ENCODE measurements at places on chromosomes 4 and X.

DNA sequence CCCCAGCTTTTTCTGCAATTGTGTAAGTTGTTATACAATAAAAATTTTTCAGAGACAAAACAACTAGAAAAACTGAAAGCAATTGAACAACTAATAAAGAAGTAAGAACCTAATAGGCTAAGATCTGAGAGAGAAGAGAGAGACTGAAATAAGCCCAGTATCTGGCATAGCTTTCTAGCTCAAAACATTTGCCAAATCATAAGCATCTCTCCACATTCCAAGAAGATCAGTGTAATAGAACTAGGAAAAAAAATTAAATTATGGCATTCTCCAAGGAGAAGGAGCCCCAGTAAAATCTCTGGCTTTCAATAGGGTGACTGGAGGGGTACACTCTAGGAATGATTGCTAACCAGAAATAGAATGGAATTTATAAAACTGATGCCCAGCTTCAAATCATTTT lies 19.0 kb upstream of the PPP3CA start:
- DNase-seq = no peak

- DNase-seq = no peak
Observed at GRCh38 chr4:11165052-11165451, 263.6 kb downstream of the HS3ST1 start.

- no peak for DNase-seq
Observed at GRCh38 chr4:121734571-121734970, 30.4 kb downstream of the SMIM43 start.

DNA sequence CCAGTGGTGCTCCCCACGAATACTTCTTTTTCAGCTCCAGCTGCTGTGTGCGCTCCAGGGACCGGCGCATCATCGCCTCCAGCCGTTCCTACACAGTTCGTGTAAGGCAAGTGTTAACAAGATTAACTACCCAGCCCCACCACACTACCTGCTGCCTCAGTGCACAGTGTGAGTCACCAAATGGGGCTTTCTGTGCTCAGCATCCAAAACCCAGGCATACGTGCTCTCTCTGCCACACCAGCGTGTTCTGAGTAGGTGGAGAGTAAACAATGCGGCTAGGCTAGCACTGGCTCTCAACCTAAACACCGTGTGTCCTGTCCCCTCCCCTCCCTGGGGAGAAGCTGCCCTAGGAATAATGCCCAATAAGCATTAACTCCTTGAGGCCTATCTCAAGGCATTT lies 60.0 kb downstream of the MAP7D2 start:
- no peak for DNase-seq

DNA sequence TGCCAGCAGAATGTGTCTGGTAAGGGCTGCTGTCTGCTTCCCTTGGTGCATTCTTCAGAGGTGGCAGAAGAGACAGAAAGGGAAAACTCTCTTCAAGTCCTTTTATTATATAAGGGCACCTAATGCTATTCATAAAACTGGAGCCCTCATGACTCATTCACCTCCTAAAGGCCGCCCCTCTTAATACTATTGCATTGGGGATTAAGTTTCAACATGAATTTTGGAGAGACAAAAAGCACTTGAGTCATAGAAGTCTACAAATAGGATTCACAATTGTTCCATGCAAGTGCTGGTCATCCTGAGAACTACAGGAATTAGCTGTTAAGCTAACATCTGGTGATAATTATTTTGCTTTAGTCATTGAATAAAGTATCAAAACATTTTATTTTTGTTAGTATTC lies 349.5 kb downstream of the HS3ST1 start:
- no peak for DNase-seq

- DNase-seq = no peak
Observed at GRCh38 chr4:31741326-31741725, 1021.2 kb downstream of the PCDH7 start.

DNA sequence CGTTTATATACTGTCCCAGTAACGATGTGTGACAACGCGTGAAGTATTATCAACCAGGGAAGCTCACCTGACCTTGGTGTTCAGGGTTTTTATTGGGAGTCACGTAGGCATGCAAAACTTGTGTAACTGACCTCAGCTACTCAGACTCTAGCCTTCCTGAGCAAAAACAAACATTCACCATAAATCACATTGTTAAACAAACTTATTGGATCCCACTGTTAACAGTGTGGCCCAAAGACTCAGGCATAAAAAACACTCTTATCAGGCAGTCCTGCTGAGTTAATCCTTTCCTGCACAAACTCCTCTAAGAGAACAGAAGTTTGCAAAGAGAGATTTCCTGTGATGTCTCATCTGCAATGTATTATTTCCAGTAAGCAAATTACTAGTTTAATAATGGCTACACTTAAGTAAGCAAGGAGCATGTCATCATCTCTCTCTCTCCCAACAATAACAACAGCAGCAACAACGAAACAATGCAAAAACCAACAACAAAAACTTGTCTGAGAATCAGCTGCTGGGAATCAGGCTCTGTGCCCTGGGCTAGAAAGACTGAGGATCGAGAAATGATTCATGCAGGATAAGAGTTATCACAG lies 12.0 kb downstream of the GAGE1 start:
- no peak for DNase-seq

GRCh38 chr4:15349531-15349935 lies 78.3 kb upstream of the C1QTNF7 start:
- no peak for DNase-seq

DNA sequence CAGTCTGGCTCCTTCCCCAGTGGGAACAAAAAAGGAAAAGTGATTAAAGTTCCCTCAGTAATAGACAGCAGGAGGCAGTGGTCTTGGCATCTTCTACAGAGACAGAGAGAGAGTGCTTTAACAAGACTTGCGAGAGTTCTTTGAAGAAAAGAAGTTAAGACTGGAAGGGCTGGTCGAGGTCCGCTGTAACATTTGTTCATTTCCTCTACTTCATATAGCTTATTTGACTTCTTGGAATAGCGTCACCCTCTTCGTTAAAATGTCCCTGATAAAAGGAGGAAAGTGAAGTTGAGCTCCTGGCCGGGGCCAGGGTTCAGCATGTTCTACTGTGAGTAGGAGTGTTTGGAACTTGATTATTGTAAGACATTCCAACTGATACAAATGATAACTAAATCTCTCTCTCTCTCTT lies 179.8 kb downstream of the SLIT2 start:
- no peak for DNase-seq

GRCh38 chr4:87213421-87214075 lies 6.9 kb downstream of the KLHL8 start:
- DNase-seq = no peak

- DNase-seq = no peak
Observed at GRCh38 chrX:28311466-28311865, 275.8 kb upstream of the IL1RAPL1 start.

DNA sequence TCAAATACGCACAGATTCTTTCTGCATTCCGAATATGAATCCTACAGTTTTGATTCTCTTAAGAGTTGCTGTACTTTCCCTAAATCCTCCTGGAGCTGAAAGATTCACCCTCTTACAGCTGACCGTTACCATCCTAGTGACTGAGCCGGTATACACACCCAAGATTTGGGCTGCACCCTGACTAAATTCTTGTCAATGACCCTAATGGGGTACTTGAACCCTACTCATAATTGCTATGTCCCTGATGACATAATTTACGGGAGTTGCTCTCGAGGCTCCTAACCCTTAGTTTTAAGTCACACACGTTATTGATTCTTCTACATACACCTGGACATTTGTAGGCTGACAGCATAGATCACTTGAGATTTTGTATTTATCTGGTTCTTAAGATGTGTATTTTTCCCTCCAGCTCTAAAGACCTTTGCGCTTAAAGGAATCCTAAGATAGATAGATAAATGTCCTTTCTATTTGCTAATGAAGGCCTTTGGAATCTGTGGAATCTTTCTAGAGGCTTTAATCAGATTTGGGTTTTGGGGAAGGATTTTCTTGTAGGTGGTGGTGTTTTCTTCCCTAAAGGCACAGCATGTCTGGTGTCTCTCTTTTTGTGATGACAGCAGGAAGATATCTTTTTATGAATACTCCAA lies 37.8 kb downstream of the CLDN34 start:
- no peak for DNase-seq

GRCh38 chrX:13689741-13690211 lies 848 bp downstream of the RAB9A start:
- no peak for DNase-seq

DNA sequence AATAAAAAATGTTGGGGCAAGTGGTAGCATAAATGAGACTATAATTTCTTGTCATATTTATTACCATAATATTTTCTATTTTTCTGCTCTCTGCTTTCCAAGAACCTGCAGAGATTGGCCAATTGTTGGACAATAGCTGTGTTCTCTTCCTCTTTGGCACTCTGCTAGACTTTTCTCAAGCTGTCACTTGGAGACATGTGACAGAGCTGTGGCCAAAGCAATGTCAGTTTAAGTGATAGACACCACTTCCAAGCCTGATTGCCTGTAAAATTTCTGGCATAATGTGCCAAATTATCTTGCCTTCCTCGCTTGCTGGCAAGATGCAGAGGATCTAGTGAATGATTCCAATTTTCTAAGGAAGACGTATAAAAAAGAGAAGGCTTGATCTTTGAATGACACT lies 162.2 kb upstream of the NDST4 start:
- no peak for DNase-seq

DNA sequence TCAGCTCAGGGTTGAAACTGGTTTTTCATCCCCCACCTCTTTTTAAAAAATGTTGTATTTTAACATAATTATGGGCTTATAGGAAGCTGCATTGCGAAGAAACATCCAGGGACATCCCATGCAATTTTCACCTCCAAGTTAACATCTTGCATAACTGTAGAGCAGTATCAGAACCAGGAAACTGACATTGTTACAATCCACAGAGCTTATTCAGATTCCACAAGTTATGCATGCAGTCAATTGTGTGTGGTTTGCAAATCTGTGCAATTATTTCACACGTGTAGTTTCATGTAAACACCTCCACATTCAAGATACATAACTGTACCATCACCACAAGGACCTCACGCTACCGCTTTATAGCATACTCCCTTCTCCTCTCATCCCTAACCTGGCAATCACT lies 97.5 kb upstream of the GATB start:
- no peak for DNase-seq

- no peak for DNase-seq
Observed at GRCh38 chr4:56222514-56222913, 164.8 kb downstream of the AASDH start.

DNA sequence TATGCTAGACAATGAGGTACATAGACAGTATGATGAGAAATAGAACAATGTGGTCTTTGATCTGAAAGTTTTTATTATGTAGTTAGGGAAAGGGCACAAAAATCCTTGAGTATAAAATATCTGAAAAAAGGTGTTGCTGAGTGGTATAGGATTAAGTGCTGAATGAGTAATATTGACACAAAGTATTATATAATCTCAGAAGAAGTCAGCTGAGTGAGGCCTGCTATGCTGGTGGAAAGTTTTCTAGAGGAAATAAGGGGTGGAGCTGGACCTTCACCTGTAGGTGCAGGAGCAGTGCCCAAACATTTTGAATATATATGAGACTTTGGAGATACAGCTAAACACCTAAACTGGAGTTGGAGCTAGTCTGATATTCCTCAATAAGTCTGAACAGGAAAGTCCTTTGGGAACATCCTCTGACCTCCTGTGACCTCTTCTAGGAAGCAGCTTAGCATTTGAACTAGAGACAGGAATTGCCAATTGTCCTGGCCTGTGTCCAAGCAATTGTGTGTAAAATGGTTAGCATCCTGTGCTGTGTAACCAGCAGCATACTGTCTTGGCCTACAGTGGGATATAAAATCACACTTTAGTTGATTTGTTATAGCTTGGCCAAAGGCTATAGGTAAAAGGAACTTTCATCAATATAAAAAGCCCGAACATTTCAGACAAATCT lies 285.3 kb downstream of the ANKRD50 start:
- no peak for DNase-seq

GRCh38 chr4:120829113-120829831 lies 93.3 kb downstream of the PRDM5 start:
- DNase-seq = no peak

DNA sequence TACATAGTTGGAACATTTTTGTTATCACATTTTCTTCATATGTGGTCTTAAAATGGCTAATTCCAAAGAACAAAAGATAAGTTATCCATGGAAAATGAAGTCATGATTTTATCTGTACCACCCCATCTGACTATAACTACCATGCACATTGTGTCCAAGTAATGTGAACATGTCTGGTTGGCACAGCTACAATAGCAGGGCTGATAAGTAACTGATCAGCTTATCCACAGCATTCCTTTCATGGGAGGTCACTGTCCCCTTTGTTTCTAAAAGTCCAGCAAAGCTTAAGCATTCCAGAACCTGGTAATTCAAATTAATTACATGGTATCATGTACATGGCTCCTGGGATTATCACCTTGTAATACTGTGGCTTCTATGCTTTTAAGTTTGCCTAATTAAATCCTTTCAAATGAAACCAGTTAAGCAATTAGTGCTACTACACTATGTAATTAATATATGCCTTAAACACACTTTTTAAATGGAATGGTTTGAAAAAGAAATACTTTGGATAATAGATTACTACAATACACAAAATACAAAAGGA lies 21.1 kb upstream of the SORBS2 start:
- no peak for DNase-seq

- DNase-seq = no peak
Observed at GRCh38 chr4:74042681-74043080, 4.2 kb upstream of the CXCL3 start.

DNA sequence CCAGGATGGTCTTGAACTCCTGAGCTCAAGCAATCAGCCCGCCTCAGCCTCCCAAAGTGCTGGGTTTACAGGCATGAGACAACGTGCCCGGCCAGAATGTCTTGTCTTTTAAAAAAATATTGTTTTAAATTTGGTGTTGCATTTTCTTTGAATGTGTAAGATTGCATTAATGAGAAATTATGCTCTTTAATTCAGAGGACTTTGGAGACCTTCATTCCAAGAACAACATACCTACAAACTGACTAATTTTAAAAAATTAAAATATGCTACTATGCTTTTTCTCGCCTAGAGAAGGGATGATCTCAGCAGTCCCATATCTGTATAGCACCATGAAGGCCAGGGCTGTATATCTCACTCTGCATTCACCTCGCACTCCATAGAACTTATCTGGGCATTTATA lies 204.3 kb upstream of the SLC7A11 start:
- no peak for DNase-seq

DNA sequence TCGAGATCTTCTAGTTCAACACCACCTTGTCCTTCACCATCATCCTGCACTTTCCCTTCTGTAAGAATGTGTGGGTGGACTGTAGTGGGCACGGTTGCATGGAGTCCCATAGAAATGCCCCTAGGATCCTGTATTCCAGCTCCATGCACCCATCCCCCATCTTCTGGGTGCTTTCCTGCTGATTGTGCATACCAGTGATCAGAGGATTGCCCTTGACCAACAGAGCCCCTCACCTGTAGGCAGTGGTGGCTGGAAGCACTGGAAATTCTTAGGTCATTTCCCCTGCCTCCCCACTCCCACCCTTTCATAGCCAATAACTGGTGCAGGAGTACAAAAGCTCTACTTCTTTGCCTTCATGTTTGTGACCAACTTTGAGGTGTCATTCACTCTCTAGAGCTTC lies 213.4 kb upstream of the ARSJ start:
- no peak for DNase-seq

GRCh38 chrX:14948691-14949090 lies 75.5 kb downstream of the MOSPD2 start:
- DNase-seq = no peak
